ENCODE measurements at places on chromosomes 5 and 9.
A peak's percentile ranks its signal among the peaks of the same experiment; 100 is the strongest.

DNA sequence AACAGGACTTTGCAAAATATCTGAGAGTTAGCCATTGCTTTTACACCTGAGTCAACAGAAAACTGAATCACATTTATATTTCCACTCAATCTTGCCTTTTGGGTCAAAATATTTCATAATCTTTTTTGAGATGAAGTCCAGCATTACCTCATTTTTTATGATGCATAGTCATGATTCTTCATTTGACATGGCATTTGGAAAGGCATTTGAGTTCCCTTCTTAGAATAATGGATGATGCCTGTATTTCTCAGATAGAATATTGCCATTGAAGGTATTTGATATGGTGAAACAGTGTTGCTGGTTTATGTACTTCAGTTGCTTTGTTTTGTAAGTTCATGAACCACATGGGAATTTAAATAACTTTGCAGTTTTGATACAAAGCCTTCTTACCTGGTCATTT, 180.4 kb downstream of the PRR16 start:
- no peak for DNase-seq

- no peak for DNase-seq
These were observed 21.0 kb upstream of the RAB14 start for GRCh38 chr9:121222524-121223171.

- no peak for DNase-seq
These were observed 1849.5 kb upstream of the ACO1 start for GRCh38 chr9:30534896-30535295.

DNA sequence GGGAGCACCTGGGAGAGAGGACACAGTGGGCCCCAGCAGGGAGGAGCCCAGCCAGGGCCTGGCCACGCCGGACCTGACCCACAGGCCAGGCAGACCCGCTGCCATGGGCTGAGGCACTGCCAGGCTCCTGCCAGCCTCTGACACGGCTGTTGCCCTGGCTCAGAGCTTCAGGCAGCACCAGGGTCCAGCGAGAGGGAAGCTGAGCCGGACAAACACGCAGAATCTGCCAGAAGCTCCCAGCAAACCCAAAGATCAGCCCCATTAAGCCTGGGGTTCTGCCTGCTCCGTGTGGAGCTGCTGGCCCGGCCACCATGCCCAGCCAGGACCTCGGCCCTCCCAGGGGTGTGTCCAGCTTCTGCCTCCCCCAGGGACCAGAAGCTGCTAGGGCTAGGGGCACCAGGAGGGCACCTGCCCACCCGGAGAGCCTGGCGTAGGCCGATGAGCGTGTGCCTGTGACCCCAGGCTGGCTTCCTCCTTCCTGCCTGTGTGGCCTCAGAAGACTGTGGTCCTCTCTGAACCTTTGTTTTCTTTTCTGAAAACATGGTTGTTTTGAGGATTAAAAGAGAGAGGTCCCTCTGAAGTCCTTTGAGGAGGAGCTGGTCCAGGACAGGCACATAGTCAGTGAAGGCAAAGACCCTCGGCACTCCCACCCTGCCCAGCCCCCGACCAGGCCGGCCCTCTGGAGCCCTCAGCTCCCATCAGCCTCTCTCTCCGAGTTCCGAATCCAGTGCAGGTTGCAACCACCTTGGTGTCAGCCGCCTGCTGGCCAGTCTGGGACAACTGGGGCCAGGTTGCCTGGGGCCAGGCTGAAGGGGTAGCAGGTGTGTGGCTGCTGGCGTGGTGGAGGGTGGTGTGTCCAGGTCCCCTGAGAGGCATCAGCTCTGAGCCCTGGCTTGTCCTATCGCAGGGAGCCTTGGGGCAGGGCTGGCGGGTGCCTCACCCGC, 39.6 kb downstream of the KCNT1 start:
- no peak for DNase-seq

DNA sequence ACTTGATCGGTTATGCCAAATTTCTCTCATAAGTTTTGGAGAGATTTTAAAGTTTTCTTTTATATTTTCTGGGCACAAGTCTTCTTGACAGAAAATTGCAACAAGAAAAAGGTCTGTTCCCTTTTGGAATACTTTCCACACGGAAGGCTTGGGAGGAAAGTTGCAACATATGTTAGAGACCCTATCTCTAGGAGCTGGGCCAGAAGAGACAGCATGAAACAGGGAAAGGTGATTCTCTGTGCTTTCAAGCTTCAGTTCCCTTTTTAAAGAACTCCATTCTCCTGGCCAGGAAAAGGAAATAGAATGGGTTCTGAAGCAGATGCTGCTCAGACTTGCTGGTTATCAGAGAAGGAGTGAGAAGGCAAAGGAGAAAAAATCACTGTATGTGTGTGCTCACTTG, 368.3 kb downstream of the SPATA31D1 start:
- no peak for DNase-seq

- DNase-seq = no peak
These were observed 9.2 kb upstream of the LCN15 start for GRCh38 chr9:136773386-136774044.

DNA sequence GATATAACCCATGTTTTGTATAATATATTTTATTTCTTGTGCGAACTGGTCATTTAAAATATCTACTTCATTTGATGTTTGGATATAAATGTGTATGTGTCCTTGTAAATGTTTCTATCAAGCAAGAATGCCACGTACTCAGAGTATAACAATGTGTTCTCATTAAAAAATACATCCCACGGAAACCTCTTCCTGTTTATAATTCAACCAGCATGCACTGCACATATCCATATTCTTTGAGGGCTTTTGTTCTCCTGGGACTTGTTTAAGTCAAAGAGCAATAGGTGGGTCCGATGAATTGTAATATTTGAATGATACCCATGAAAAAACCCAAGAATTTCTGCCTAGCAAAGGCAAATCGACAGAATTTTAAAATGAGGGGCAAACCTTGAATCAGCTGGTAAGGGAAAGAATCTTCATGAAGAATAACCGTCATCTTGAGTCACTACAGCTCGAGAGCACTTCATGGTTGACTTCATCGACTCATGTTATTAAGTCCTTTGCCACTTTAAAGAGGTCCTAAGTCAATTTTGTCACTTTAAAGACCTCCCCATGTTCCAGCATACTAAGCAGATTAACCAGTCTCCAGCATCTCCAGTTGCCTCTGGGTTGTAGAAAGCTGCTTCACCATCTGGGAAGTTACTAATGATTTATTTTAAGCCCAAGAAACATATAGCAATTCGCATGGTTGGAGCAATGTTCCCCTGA, 80.6 kb downstream of the NPR3 start:
- DNase-seq = no peak

DNA sequence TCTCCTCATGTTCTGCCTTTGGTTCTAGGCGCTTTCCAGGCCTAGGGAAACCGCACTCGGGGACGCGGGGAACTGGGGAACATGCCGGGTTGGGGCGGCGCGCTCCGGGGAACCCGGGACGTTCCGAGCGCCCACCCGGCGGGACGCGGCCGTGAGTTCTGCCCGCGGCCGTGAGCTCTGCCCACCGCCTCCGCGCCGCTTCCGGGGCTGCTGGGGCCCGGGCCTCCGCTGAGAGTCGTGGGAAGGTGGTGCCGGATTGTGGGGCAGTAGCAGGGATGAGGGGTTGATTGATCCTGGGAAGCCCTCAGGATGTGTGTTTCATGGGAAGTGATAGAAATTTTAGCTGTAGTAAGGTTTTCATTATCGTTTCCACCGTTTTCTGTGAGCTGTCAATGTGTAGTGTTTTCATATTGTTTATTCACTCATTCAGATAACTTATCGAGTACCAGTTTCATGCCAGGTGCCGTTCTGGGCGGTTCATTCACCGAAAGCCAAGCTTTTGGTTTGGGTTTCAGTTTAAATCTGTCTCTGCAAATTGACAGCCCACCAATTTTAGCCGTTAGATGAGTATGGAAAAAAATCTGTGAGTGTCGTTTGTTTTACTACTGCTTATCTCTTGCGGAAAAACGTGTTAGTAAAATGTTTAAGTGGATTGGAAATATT, 657 bp downstream of the MTRR start:
- DNase-seq = no peak

DNA sequence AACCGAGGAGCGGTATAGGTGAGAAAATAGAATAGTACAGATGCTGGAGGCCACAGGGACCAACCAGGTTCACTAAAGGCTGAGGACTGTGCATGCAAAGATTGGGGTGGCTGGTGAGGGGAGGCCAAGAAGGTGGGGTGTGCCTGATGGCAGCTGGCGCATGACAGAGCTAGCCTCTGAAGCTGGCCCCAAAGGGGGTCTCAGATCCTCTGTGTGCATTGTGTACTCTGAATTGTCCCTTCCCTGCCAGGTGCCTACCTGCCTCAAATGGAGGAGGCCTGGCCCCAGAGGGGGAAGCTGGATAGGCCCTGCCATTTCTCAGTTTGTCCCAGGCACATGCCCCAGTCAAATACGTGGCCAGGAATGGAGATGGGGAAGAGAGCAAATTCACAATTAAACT, 63.1 kb downstream of the CRB2 start:
- no peak for DNase-seq

GRCh38 chr5:66255714-66256113, 111.6 kb downstream of the SREK1 start:
- no peak for DNase-seq

DNA sequence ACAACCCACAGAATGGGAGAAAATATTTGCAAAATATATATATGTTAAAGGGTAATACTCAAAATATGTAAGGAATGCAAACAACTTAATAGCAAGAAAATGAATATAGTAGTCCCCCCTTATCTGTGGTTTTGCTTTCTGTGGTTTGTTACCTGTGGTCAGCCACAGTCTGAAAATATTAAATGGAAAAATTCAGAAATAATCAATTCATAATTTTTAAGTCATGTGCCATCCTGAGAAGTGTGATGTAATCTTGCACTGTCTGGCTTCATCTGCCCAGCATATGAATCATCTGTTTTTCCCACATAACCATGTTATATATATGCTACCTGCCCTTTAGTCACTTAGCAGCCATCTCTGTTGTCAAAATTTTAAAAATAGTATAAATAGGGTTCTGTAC, 11.7 kb downstream of the CER1 start:
- no peak for DNase-seq

- DNase-seq = peak; percentile 79
These were observed 65.4 kb upstream of the GARNL3 start for GRCh38 chr9:127199001-127199791.

DNA sequence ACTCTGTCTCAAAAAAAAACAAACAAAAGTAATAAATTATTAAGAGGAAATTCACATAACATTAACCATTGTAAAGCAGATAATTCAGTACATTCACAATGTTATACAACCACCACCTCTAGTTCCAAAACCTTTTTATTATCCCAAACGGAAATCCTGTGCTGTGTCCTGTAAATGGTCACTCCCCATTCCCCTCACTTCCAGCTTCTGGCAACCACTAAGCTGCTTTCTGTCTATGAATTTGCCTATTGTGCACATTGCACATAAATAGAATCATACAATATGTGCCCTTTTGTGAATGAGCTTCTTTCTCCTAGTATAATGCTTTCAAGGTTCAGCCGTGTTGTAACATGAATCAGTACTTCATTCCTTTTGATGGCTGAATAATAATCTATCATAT, 20.8 kb downstream of the C9orf152 start:
- no peak for DNase-seq

GRCh38 chr9:123745451-123745850, 184.5 kb downstream of the DENND1A start:
- no peak for DNase-seq

- DNase-seq = no peak
These were observed 368.1 kb downstream of the TLE4 start for GRCh38 chr9:79939819-79940218.

DNA sequence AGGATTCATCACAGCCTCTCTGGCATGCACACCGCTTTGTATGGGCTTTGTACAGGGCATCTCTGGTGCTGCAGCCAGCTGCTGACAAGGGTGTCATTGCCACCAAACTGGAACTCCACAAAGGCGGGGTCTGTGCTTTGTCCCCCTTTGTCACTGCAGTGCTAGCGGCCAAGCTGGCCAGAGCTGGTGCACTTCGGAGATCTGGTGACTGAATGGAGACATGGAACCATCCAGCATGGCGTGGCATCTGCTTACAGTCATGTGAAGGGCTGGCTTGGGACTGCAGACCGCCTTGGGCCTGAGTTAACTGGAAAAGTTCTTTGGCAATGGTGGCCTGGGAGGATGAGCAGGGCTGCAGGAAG, 18.7 kb upstream of the COL5A1 start:
- peak; percentile 3 for DNase-seq

GRCh38 chr9:15572200-15572770, 19.4 kb downstream of the CCDC171 start:
- DNase-seq = no peak

GRCh38 chr9:15512204-15512603, 1.4 kb upstream of the PSIP1 start:
- no peak for DNase-seq

- no peak for DNase-seq
These were observed 491.2 kb downstream of the PSAT1 start for GRCh38 chr9:78788101-78788500.

DNA sequence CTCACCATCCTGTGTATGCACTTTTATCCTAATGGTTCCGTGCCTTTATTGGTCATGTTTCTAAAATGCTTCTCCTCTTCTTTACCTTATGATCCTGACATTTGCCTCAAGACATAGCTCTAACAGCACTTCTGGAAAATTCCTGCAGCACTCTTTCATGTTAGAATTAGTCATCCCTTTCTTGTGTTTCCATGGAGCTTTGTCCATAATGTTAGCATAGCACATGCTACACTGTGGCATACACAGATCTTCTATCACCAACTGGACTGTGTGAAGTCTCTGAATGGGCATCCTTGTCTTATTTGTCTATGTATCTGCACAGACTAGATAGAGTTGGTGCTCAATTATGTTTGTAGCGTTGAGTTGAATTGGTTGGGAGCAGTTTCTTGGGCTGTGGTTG, 2.0 kb downstream of the SCGB3A2 start:
- DNase-seq = no peak

DNA sequence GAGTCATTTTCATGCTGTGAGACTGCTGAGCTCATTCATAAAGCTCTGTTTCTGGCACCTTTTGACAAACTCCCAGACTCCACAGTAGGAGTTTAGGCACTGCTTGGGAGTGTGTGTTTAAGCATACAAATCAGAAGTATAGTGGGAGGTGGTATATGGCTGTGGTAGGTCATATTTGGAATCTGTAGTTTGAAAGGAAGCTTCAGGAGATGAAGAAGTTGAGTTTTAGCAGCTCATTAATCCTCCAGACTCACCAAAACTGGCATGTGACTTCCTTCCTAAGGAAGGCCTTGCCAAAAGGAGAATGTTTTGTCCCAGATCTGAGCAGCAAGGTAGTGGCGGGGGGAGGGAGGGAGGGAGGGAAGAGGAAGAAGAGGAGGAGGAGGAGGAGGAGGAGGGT, 52.8 kb downstream of the SAXO1 start:
- DNase-seq = no peak

GRCh38 chr9:86795047-86795442, 152.3 kb downstream of the GAS1 start:
- DNase-seq = no peak

GRCh38 chr5:80191991-80192398, 63.9 kb downstream of the SERINC5 start:
- DNase-seq = peak; percentile 34

GRCh38 chr9:132728497-132728896, 58.2 kb downstream of the GTF3C4 start:
- no peak for DNase-seq

- no peak for DNase-seq
These were observed 888 bp downstream of the RABGAP1 start for GRCh38 chr9:122941582-122942234.

- DNase-seq = no peak
These were observed 77.6 kb downstream of the ADAMTS2 start for GRCh38 chr5:179267671-179268083.

GRCh38 chr5:2113348-2114131, 230.8 kb upstream of the IRX4 start:
- DNase-seq = no peak

- no peak for DNase-seq
These were observed 146.5 kb downstream of the PPP2R2B start for GRCh38 chr5:146731909-146732659.

- DNase-seq = no peak
These were observed 58.1 kb downstream of the ADRB2 start for GRCh38 chr5:148884339-148885020.
